Calu3 (cell line): ENCODE measurements at places on chromosomes 6 and 20.

GRCh38 chr6:67567842-67568241 lies 1067.2 kb upstream of the ADGRB3 start:
- H3K27me3 ChIP-seq = no peaks in the 10 kb centered on the region
- no peaks in the 10 kb centered on the region for H3K36me3 ChIP-seq

GRCh38 chr6:166075186-166075585 lies 92.5 kb downstream of the TBXT start:
- no peak overlapping the region for H3K27ac ChIP-seq
- DNase-seq = no peak
- no peaks in the 10 kb centered on the region for H3K36me3 ChIP-seq
- H3K4me1 ChIP-seq = no peaks in the 10 kb centered on the region

DNA sequence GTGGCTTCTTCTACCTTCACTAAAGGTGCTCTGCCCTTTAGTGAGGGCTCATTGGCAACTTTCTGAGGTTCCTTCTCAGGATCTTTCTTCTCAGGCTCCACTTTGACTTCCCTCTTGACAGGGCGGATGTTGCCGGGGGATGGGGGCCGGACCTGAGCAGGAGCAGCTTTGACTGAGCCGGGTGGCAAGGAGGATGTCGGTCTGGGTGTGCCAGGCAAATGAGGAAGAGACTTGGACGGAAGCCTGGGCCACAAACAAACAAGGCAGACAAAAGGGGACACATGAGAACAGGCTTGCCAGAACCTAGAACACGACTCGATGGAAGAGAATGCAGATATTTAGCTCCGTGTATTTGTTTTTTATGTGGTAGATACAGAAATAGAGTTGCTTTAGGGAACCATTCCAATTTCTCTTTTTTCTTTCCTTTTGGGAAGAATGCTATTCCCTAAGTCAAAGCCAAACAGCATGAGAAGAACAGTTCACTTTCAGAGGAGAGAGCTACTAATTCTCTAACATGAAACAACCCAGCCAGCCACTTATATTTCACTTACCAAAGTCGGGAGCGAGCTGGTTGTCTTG lies 76.2 kb upstream of the BCLAF1 start:
- no peak for DNase-seq
- no peaks in the 10 kb centered on the region for H3K36me3 ChIP-seq
- no peak overlapping the region for H3K4me3 ChIP-seq
- H3K27ac ChIP-seq = no peak overlapping the region

DNA sequence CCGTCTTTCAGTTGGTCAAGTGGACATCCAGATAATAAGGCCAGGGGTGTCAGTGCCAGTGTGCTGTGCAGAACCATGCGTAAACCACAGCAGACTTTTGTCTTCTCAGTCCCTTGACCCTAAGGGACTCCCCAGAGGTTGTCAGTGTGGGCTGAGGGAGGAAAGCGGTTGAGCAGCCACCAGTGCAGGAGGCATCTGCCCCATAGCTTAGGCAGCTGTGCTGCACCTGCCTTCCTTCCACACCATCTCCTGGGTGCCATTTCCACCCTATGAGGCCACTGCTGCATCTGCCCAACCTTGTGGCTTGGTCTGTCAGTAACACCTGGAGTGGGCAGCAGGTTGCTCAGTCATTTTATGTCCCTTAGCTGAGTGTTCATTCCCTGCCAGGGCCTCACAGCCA lies 26.0 kb downstream of the PRPF6 start:
- no peak for DNase-seq
- no peak overlapping the region for H3K27ac ChIP-seq
- no peaks in the 10 kb centered on the region for H3K4me1 ChIP-seq
- no peak overlapping the region for H3K4me3 ChIP-seq

DNA sequence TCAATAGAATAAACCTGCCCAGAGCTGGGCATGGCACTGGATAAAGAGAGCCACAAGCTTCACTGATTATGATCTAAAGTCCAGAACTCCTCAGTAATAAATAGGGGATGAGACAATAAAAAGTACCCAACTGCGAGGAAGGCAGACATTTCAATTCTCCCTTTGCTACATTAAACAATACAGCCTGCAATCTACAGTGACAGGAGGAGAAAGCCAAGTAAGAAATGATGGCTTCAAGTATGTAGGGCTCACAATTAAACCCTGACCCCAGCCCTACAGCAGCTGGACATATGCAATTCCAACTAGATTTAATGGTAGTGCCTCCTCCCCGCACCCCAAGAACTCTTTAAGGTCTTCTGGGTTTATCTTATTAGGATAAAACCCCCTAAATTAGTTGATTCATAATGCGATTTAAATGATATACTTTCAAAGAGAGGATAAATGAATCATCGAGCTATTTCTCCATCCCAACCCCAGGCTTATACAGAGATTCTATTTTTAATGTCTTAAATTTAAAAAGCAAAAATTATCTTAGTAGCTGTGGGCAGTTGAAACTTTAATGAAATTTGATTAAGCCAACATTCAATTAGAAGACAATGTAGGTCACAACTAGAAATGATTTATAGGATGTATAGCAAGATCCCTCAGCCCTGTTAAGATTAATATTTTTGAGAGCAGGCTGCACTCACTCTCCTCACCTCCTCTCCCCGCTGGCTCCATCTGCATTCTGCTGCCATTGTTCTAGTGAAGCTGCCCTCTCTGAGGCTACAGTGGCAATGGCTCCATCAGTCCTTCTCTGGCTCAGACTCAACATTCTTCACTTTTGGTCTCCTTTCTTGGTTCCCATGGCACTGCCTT lies 57.1 kb downstream of the OGFRL1 start:
- H3K36me3 ChIP-seq = no peaks in the 10 kb centered on the region
- no peak overlapping the region for H3K4me3 ChIP-seq
- H3K4me1 ChIP-seq = no peaks in the 10 kb centered on the region
- DNase-seq = no peak
